ENCODE measurements at places on chromosomes 3 and 15.

DNA sequence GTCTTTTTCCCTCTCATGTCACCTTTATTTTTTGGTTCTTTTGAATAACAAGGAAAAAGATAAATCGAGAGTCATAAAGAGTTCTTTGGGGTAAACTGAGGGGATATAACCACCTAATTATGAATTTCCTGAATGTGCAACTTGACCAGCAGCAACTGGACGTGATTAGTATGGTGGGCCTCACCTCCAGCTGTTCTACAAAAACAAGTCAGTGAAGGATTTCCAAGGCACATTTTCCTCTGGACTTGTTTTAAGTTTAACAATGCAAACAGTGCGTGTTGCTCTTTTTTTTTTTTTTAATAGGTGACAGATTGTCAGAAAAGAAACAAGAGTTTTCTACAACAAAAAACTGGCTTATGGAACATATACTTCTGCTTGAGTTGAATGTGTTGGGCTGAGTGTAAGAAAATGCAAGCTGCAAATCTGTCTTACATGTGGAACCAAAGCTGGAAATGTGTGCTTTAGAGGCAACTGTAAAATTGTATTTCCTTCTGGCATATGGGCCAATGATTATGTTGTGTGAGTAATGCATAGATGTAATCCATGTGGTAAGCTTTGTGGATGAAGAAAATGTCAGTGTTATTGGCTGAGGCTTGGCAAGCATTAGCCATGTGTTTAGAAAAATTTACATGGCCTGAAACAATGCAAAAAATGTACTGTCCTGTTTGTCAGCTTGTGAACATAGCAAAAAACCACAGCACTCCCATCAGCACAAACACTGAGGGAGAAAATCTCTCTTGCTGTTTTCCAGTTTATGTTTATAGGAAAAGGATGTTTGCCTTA lies 44.5 kb upstream of the FNDC3B start:
- no peak overlapping the region for H3K4me3 ChIP-seq
- H3K27ac ChIP-seq: no peak overlapping the region
- no peaks in the 10 kb centered on the region for H3K36me3 ChIP-seq
- no peaks in the 10 kb centered on the region for H3K27me3 ChIP-seq

- DNase-seq: no peak
- H3K27ac ChIP-seq: no peak overlapping the region
- no peaks in the 10 kb centered on the region for H3K36me3 ChIP-seq
- H3K27me3 ChIP-seq: no peaks in the 10 kb centered on the region
- no peaks in the 10 kb centered on the region for H3K4me1 ChIP-seq
These were observed 329.1 kb upstream of the TPRG1 start for GRCh38 chr3:188842639-188843038.

GRCh38 chr3:8456412-8456811 lies 45.2 kb upstream of the LMCD1 start:
- no peaks in the 10 kb centered on the region for H3K27me3 ChIP-seq
- no peaks in the 10 kb centered on the region for H3K36me3 ChIP-seq
- no peaks in the 10 kb centered on the region for H3K4me1 ChIP-seq
- H3K4me3 ChIP-seq: no peak overlapping the region

DNA sequence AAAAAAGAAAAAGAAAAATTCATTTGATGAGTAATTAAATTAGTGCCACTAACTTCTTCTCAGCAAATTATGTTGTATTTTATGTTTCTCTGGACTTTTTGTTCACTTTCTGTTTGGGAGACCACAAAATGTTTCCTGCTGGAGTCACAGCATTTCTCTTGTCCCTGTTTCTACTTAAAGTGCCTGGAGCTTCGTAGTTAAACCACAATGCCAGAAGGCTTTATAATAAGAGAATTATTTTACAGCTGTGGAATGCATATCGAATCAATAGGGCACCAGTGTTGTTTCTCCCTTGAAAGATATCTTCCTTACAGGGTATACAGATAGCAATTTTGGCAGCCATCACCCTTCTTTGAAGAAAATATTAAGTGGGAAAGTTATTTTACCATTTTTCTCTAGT lies 3.2 kb downstream of the DTWD1 start:
- no peak overlapping the region for H3K27ac ChIP-seq
- H3K27me3 ChIP-seq: no peaks in the 10 kb centered on the region
- no peak for DNase-seq

DNA sequence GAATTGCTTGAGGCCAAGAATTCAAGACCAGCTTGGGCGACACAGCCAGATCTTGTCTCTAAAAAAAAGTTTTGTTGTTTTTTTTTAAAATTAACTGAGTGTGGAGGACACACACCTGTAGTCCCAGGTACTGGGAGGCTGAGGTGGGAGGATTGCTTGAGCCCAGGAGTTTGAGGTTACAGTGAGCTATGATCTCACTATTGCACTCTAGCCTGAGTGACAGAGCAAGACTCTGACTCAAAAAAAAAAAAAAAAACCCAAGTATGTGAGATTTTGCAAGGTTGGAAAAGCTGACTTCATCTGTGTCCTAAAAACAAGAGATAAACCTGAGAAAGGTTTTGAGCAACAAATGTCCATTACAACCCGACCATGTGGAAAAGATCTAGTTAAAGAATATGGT lies 5.4 kb upstream of the TOPBP1 start:
- H3K27me3 ChIP-seq: no peaks in the 10 kb centered on the region
- DNase-seq: no peak
- no peak overlapping the region for H3K27ac ChIP-seq
- peaks cover 20% of the 10 kb centered on the region for H3K4me1 ChIP-seq

DNA sequence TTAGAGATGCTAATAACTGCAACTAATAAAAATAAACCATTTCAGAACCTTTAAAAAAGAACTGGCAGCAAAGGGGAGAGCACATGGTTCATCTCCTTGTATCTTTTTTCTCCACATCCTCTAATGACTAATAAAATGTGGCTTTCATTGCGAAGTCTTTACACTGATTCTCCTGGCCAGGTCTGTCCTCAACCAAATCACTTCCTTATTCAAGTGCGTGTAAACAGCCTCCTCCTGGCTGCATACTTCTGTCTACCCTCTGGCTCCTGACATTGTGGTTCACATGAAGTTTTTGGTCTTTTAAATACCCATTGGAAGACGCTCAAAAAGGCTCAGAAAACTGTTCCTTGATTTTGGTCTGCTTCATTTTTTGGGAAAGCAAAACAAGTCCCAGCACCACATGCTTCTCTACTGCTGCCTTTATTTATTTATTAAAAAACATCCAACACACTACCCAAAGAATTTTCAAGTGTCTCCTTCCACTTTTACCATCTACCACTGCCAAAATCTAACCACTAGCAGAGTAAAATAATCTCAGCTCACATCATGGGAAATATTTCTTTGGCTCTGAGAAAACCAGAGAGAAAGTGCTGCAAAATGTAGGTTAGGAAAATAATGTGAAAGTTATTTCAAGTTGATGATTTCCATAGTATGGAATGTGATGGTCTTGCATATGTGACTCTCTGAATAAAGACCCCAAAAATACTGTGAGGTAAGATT lies 85.1 kb downstream of the EFL1 start:
- no peaks in the 10 kb centered on the region for H3K36me3 ChIP-seq
- no peaks in the 10 kb centered on the region for H3K27me3 ChIP-seq
- H3K4me3 ChIP-seq: no peak overlapping the region
- no peak for DNase-seq
- peaks cover 19% of the 10 kb centered on the region for H3K4me1 ChIP-seq

- peak overlapping the region; percentile 33 for H3K27ac ChIP-seq
- peaks cover 15% of the 10 kb centered on the region for H3K4me1 ChIP-seq
- no peaks in the 10 kb centered on the region for H3K27me3 ChIP-seq
- H3K36me3 ChIP-seq: no peaks in the 10 kb centered on the region
- H3K4me3 ChIP-seq: no peak overlapping the region
- DNase-seq: no peak
These were observed 15.0 kb downstream of the IL17RD start for GRCh38 chr3:57150113-57150581.

GRCh38 chr3:40191850-40192448 lies 117.6 kb upstream of the EIF1B start:
- H3K4me1 ChIP-seq: no peaks in the 10 kb centered on the region
- no peak for DNase-seq
- no peak overlapping the region for H3K4me3 ChIP-seq

DNA sequence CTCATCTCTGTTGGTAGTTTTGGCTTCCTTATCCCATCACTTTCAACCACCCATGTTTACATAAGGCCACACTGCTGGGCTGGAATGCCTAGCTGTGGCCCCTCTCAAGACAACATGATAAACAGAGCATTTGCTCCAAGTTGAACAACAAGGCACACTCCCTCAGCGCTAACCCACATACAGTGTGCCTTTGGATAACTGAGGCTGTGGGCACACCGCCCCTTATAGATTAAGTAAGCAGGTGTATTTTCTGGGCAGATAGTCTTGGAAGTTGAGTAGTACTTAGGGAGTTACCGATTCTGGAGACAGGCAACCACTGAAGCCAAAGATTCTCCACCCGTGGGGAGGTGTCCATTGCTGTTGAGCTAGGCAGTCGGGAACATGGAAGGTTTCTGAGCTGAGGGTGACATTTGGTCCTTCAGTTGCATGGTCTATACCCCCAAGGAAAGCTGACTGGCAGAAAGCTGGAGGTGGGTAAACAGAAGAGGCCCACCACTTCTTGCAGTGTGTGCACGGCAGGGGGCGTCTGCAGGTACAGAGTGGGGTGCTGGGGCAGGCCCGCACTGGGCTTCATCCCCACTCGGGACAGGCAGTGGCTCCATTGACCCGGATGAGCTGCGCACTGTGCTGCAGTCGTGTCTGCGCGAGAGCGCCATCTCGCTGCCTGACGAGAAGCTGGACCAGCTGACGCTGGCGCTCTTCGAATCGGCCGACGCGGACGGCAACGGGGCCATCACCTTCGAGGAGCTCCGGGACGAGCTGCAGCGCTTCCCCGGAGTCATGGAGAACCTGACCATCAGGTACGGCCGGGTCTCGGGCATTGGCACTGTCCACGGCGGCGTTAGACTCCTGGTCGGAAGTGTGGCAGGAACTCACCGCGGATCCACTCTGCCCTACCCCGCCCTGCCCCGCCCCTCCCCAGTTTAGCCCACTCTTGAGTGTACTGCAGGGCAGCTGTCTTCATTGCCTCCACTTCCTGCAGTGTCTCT lies 16.8 kb downstream of the NOX5 start:
- no peak for DNase-seq
- no peaks in the 10 kb centered on the region for H3K36me3 ChIP-seq
- H3K4me3 ChIP-seq: no peak overlapping the region
- peaks cover 12% of the 10 kb centered on the region for H3K4me1 ChIP-seq
- H3K27me3 ChIP-seq: no peaks in the 10 kb centered on the region

GRCh38 chr3:157738441-157738840 lies 235.2 kb upstream of the VEPH1 start:
- DNase-seq: no peak
- H3K27me3 ChIP-seq: no peaks in the 10 kb centered on the region
- H3K4me3 ChIP-seq: no peak overlapping the region
- no peak overlapping the region for H3K27ac ChIP-seq
- no peaks in the 10 kb centered on the region for H3K36me3 ChIP-seq
- no peaks in the 10 kb centered on the region for H3K4me1 ChIP-seq

GRCh38 chr15:38189671-38190295 lies 62.9 kb upstream of the SPRED1 start:
- H3K36me3 ChIP-seq: no peaks in the 10 kb centered on the region
- no peak overlapping the region for H3K4me3 ChIP-seq
- H3K4me1 ChIP-seq: no peaks in the 10 kb centered on the region
- H3K27me3 ChIP-seq: no peaks in the 10 kb centered on the region
- no peak overlapping the region for H3K27ac ChIP-seq

DNA sequence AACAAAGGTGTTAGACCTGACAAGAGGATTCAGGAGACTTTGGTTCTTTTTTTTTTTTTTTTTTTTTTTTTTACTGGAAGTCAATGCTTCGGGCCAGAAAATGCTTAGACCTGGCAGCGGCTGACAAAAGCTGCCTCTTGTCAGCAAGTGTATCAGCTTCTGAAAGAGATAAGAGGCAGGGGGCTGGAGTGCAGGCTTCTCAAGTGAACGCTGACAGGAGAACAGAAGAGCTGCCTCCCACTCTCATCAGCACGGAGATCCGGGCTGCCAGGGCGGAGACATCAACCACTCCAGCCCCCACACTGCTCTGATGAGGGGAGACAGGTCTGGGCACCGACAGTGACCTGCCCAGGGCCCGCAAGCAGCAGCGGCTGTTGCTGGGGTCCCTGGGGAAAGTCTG lies 9.4 kb upstream of the SCN5A start:
- H3K4me3 ChIP-seq: no peak overlapping the region
- H3K36me3 ChIP-seq: no peaks in the 10 kb centered on the region
- DNase-seq: no peak

DNA sequence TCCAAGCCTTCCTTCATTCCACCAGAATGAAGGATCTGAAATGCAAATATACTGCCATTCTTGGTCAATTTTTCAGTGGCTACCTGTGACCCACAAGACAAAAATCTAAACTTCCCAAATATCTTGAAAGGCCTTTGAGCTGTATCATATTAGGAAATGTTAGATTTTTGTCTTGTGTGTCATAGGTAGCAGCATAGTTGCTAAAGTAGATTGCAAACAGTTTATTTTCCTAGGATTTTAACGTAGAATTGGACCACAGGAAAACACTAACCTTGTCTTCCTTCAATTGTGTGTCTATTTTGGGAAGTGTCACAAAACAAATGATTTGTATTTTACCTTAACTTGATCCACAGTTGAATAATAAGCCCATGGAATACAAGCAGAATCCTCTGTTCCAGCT lies 42.4 kb downstream of the CP start:
- peaks cover 6% of the 10 kb centered on the region for H3K36me3 ChIP-seq
- H3K4me1 ChIP-seq: no peaks in the 10 kb centered on the region
- no peak overlapping the region for H3K4me3 ChIP-seq
- DNase-seq: no peak
- no peaks in the 10 kb centered on the region for H3K27me3 ChIP-seq

DNA sequence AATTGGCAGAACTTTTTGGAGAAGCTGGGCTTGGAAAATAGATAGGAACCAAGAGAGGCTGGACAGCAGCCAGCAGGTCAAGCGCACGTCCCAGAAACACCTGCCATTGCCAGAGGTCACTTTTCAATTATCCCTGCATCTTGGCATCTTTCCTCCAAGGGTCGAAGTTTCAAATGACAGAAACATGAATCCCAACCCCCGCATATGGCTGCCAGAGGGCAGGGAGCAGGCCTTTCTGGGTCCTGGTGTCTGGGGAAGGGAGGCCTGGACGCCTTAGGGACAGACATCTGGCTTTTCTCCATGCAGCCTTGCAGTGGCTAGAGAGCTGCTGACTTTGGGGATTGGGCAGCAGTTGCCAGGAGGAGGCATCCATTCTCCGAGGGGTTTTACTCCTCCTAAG lies 164.5 kb upstream of the TPM1 start:
- H3K27me3 ChIP-seq: no peaks in the 10 kb centered on the region
- no peak overlapping the region for H3K4me3 ChIP-seq
- H3K27ac ChIP-seq: no peak overlapping the region
- H3K4me1 ChIP-seq: no peaks in the 10 kb centered on the region
- no peak for DNase-seq

DNA sequence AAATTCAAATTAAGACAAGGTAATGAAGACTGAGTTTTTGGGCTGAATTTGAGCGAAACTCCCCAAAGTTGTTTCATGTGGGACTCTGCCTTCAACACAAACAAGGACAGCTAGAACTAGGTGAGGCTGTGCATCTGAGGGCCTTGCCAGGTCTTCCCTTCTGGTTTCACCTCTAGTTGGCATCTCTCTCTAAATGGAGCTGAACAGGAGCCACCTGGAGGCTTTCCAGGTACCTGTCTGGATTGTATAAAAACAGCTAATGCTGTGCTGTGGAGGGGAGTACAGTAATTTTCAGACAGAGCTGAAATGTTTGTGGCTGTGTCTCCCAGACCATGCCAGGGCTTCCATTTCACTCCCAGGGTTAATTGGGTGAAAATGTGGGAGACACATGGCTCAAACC lies 27.1 kb downstream of the TRIM71 start:
- H3K27me3 ChIP-seq: no peaks in the 10 kb centered on the region
- no peaks in the 10 kb centered on the region for H3K4me1 ChIP-seq
- no peak for DNase-seq
- no peaks in the 10 kb centered on the region for H3K36me3 ChIP-seq

GRCh38 chr3:172675441-172676193 lies 35.2 kb downstream of the NCEH1 start:
- no peaks in the 10 kb centered on the region for H3K36me3 ChIP-seq
- no peak for DNase-seq
- no peaks in the 10 kb centered on the region for H3K27me3 ChIP-seq
- no peak overlapping the region for H3K4me3 ChIP-seq
